ENCODE measurements at places on chromosomes 4 and X.

DNA sequence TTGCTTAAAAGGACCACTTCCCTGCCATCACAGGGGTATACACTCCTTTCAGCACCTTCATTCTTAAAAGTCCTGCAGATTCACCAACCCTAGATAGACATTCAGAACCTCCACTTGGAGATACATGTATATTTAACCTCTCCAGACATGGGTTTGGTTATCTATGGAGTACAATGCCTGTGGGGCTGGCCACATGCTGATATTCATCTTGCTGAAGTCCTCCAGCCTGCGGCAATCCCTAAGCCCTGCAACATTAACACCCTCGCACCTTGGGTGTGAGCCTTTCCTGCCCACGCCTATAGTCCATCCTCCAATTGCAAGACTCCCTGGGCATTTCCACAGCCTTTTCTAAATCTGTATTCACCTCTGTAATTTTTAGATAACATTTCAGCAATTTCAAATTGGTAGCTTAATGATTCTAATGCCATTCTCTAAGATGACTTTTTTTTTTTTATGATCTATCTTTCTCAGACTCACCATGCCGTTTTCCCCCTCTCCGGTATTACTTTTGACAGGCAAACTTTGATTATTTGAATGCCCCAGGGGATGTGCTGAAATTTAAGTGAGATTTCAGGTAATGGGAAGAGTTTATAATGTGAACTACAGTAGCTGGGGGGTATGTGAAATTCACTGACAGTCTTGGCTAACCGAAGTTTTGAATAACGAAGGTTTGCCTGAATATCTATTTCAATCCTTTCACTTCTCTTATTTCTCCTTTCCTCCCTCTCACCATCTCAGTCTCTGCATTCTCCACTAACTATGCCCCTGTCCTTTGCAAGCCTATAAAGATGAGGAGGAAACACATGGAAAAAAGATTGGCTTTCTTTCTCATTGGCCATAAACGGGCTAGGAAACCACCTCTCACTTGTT lies 24.1 kb downstream of the CCDC149 start:
- DNase-seq: peak; percentile 2

GRCh38 chr4:41820473-41820872 lies 71.9 kb upstream of the PHOX2B start:
- DNase-seq: no peak

DNA sequence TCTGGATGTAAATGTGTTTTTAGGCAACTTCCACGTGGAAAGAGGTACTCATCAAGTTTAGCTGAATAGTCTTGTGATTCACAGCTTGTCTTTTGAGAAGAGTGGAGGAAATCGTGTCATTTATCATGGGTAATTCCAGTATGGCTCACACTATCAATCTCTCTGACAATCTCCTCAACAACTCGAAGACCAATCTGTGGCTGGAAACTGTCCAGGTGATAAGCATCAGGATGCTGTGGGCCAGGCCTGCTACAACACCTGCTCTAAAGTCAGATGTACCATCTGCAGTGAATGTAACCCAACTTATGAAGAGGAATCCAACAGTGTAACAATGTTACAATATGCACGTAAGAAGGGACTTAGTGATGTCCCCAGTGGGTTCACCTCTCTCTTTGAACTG lies 132.1 kb upstream of the GK2 start:
- no peak for DNase-seq

GRCh38 chr4:177159600-177159999 lies 150.1 kb upstream of the NEIL3 start:
- DNase-seq: no peak

- DNase-seq: no peak
Measured at GRCh38 chr4:68451246-68452211, 4.3 kb downstream of the TMPRSS11E start.

DNA sequence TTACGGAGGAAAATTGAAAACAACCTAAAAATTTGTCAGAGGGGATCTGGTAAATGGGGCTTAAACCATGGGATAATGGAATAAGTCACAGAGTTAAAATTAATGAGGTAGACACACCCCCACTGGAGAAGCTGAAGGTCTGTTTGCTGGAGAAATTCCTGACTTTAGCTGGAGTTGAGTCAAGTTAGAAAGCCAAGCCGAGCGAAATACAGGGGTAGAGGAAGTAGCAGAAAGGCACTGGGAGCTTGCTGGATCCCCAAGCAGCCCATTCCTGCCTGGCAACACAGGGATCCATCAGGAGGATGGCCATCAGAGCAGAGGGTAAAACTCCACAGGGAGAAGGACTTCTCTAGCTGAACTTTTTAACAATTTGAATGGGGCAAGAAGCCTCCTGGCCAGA lies 163.8 kb downstream of the ATRX start:
- DNase-seq: no peak

DNA sequence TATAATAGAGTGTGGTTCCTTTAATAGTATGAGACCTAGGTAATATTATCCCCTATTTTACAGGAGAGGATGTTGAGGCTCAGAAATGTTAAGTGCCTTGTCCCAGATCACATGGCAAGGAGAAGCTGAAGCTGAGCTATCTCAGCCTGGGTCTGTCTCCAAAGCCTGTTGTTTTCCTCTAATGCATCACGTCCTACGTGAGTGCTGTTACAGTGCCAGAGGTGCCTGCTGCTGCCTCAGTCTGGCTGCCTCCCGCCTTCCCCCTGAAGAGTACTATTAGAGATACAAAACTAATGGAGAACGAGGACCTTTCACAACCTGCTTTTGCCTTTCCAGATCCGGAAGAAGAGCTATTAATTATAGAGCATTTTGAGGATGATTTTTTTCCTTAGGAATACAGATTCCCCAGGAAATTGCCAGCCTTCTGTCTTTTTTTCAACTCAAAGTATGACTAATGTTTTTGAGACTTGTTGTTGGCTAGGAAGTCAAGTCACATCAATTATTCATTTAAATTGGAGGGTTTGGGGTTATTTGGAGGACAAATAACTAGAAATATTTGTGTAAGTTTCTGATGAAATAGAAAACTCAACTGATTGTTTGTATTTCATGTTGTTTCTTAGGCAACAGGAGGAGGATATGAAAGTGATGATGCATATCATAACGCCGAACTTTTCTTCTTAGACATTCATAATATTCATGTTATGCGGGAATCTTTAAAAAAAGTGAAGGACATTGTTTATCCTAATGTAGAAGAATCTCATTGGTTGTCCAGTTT lies 43.9 kb upstream of the MTMR1 start:
- DNase-seq: no peak

DNA sequence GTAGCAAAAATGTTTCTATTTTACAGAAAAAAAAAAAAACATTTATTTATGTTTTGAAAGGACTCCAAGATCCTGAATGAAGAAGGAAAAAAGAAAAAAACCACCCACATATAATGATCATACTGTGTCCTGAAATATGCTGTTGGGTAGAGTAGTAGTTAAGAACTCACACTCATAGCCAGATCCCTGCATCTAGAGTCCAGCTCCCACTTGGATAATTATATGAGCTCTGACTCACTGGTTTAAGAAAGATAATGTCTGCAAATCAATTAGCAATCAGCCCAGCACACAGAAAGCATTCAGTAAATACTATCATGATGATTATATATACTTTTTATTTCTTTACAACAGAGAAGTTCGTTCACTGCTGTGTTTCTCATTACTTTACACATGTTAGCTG lies 46.7 kb upstream of the MXRA5 start:
- no peak for DNase-seq

DNA sequence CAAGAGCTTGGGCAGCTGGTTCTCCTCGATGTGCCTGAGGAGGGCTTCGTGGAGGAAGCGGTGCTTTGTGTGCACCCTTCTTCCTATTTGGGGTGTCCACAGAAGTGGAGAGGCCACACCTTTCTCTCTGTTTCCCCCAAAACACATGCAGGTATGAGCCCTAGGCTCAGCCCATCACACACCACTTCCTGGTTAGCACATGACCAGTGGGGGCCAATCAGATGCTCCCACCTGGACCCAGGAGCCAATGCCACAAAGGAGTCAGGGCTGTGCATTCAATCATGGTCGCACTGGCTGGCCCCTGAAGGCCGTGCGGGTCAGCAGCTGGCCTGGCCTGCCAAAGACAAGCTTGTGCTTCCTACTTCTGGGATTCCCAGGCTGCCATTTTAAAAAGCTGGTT lies 51.4 kb downstream of the PPP2R2C start:
- DNase-seq: no peak

All from erythroblast (primary cell).